ENCODE measurements at places on chromosomes 2 and 18.

DNA sequence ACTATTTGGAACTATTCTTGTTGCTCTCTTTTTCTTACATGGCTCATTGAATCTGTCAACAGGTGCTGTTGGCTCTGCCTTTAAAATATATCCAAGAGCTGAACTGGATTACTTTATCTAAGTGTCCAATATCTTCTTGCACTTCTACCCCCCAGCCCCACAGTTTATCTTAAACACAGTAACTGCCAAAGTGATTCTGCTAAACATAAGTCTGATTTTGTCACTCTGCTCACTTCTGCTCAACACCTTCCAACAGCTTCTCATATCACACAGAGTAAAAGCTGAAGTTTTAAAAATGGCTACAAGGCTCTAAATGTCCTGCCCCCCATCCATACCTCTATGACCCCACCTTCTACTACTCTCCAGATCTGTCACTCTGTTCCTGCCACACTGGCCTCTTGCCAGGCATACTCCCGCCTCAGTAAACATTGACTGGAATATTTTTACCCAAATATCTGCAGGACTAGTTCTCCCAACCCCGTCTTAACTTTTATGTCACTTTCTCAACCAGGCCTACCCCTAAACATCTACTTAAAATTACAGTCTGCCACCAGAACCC lies 130.7 kb downstream of the CCDC148 start:
- no peak for DNase-seq

GRCh38 chr2:54572262-54572635 lies 116.1 kb downstream of the SPTBN1 start:
- no peak for DNase-seq

DNA sequence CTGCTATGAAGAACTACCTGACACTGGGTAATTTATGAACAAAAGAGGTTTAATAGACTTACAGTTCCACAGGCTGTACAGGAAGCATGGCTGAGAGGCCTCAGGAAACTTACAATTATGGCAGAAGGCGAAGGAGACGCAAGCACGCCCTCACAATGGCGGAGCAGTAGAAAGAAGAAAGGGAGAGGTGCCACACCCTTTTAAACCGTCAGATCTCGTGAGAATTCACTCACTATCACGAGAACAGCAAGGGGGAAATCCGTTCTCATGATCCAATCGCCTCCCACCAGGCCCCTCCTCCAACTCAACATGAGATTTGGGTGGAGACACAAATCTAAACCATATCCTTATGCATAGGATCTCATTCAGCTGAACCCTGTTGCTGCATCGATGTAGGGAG lies 84.6 kb upstream of the ZNF532 start:
- no peak for DNase-seq

DNA sequence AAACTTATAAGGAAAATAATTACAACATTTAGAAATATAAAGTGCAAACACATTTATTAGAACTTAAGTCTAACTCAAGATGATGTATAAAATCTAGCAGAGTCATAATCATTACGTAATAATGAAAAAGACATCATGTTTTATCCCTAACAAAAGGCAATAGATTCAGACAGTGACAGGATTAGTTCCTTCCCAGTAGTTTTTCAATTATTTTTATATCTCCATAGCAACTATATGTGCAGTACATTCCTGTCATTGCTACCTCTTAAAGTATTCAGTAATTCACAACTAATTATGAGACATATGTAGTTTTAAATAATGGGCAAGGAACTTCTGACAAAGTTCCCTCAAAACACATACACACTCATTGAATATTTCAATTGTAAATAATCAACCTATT lies 687.9 kb downstream of the CCDC85A start:
- no peak for DNase-seq
